ENCODE measurements at places on chromosomes 6 and 20.

- DNase-seq, result no peak
Observed at GRCh38 chr6:17945575-17945974, 41.9 kb downstream of the KIF13A start.

- DNase-seq, result no peak
Observed at GRCh38 chr20:56299362-56299761, 50.8 kb downstream of the MC3R start.

GRCh38 chr6:54903884-54904283 is 57.3 kb downstream of the FAM83B start:
- no peak for DNase-seq

DNA sequence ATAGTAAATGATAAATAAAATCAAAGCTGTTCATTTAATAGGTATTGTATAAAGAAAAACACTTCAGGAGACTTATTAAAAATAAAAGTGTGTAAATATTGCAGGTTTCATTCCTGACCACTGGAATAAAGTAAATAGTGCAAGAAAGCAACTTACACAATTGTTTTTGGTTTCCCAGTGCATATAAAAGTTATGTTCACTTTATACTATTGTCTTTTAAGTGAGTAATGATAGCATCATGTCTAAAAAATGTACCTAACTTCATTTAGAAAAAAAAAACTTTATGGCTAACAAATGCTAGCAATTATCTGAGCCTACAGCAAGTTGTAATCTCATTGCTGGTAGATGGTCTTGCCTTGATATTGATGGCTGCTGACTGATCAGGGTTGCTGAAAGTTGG is 726.6 kb upstream of the POU3F2 start:
- DNase-seq, result no peak

- DNase-seq, result no peak
Observed at GRCh38 chr6:105091140-105091829, 88.5 kb downstream of the POPDC3 start.

DNA sequence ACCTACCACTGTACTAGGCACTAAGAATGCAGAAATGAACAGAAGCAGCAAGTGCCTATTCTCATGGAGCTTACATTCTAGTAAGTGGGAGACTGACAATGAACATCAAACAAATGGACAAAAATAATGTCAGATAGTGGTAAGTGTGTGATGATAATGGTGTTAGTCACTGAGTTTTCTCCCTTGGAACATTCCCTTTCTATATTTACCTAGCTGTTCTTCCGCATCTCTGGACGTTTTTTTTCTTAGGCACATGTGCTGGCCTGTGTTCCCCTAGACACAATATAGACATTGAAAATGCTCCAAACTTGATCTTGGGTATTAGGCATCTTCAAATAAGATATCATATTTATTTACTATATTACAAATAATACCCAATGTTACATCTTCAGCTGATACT is 218.1 kb upstream of the GJE1 start:
- no peak for DNase-seq

Measured in HFFc6 (cell line).